ENCODE measurements at places on chromosomes 2 and 18.

- DNase-seq, result no peak
- no peak overlapping the region for H3K27ac ChIP-seq
- no peaks in the 10 kb centered on the region for H3K36me3 ChIP-seq
- H3K27me3 ChIP-seq, result no peaks in the 10 kb centered on the region
- no peak overlapping the region for H3K4me3 ChIP-seq
Observed at GRCh38 chr2:43699761-43700160, 23.5 kb upstream of the C1GALT1C1L start.

- H3K27me3 ChIP-seq, result no peaks in the 10 kb centered on the region
- peaks cover 19% of the 10 kb centered on the region for H3K4me1 ChIP-seq
- no peak overlapping the region for H3K27ac ChIP-seq
- no peak for DNase-seq
- no peak overlapping the region for H3K4me3 ChIP-seq
Observed at GRCh38 chr2:30367232-30368070, 79.6 kb upstream of the LCLAT1 start.

- no peak overlapping the region for H3K4me3 ChIP-seq
- no peaks in the 10 kb centered on the region for H3K36me3 ChIP-seq
- no peaks in the 10 kb centered on the region for H3K4me1 ChIP-seq
- no peaks in the 10 kb centered on the region for H3K27me3 ChIP-seq
- H3K27ac ChIP-seq, result no peak overlapping the region
- DNase-seq, result no peak
Observed at GRCh38 chr18:79486356-79487182, 90.8 kb downstream of the NFATC1 start.

- no peak overlapping the region for H3K4me3 ChIP-seq
- H3K27ac ChIP-seq, result no peak overlapping the region
- H3K27me3 ChIP-seq, result no peaks in the 10 kb centered on the region
Observed at GRCh38 chr18:407191-407590, 93.3 kb downstream of the COLEC12 start.

DNA sequence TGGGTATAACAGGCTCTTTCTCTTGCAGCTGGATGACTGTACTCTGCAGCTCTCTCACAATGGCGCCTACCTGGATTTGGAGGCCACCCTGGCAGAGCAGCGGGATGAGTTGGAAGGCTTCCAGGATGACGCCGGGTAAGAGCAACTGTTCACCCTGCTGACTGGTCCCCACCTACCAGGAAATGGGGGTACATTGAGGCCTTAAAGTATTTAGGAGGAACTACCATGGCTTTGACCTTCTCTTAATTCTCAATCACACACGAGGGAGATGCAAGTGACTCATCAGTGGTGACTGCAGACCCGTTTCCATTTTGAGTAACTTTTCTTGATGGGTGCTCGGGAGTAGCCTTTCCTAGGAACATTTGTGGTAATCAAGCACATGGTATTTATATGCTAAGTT lies 58.0 kb downstream of the FHOD3 start:
- no peak for DNase-seq
- no peak overlapping the region for H3K4me3 ChIP-seq
- no peaks in the 10 kb centered on the region for H3K36me3 ChIP-seq
- H3K27ac ChIP-seq, result no peak overlapping the region

- no peaks in the 10 kb centered on the region for H3K4me1 ChIP-seq
- H3K4me3 ChIP-seq, result no peak overlapping the region
- no peaks in the 10 kb centered on the region for H3K27me3 ChIP-seq
- no peak overlapping the region for H3K27ac ChIP-seq
Observed at GRCh38 chr2:129199501-129199900, 780.0 kb upstream of the RAB6C start.

- no peaks in the 10 kb centered on the region for H3K27me3 ChIP-seq
- no peak for DNase-seq
- H3K27ac ChIP-seq, result no peak overlapping the region
- H3K4me3 ChIP-seq, result no peak overlapping the region
- no peaks in the 10 kb centered on the region for H3K4me1 ChIP-seq
Observed at GRCh38 chr18:392928-393573, 107.5 kb downstream of the COLEC12 start.

All from B cell (primary cell).